ENCODE measurements at places on chromosomes 12 and 14.

DNA sequence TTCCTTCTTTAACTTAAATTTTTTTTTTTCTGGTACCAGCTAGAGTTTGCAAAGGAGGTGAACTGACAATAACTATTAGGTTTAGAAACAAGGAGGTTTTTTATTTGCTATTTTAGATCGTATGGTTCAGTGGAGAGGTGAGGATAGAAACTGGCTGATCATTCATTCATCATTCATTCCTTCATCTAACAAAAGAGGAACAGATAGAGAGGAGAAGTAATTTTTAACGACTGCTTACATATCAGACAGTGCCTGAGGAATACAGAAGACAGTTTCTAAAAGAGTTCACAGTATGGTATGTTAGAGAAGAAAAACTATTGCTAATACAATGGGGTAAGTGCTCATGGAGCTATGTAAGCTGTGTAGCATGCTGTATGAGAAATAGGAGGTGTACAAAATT, 111.1 kb downstream of the ERC1 start:
- DNase-seq = no peak

- DNase-seq = peak; percentile 16
Observed at GRCh38 chr12:4251216-4251891, 22.2 kb upstream of the CCND2 start.

GRCh38 chr12:111655356-111655755, 30.4 kb downstream of the BRAP start:
- no peak for DNase-seq

GRCh38 chr12:107612508-107612907, 73.1 kb upstream of the PWP1 start:
- DNase-seq = no peak

DNA sequence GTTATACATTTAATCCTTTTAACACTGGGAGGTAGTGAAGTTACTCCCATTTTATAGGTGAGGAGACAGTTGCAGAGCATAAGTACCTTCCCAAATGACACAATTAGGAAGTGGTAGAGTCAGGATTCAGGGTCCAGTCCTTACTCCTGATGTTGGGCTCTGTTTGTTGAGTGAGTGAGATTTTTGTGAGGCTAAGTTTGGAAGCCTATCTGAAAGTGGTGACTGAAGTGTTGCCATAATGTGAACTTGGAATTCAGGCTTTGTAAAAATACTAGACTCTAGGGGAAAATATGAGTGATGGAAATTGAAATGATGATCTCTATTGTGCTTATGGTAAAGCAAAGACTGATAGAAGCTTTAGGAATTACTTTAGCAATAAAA, 2.2 kb downstream of the NUDT4 start:
- no peak for DNase-seq

- DNase-seq = no peak
Observed at GRCh38 chr12:27575762-27576118, 51.7 kb downstream of the PPFIBP1 start.

DNA sequence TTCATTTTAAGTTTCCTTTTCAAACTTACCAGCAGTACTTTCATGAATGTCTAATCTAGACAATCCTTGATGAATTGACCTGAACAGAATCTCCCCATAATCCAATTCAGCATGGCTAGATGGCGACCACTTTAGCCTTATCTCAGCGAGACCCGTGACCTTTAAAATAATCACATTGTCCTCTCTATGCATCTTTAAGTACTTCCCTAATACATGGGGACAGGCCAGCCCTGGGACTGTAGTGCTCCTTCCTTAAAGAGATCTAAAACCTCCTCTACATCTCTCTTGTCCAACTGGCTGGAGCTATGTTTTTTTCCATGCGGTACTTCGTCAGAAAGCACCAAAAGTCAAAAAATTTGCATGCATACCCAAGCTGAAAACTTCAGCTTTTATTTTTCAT, 746.0 kb downstream of the VRK1 start:
- no peak for DNase-seq

- no peak for DNase-seq
Observed at GRCh38 chr12:46669720-46670119, 156.1 kb downstream of the SLC38A4 start.

GRCh38 chr12:102876883-102877282, 40.2 kb downstream of the PAH start:
- no peak for DNase-seq

- DNase-seq = no peak
Observed at GRCh38 chr12:132071830-132072384, 72.2 kb downstream of the DDX51 start.

GRCh38 chr14:54478636-54479215, 10.1 kb downstream of the GMFB start:
- no peak for DNase-seq

DNA sequence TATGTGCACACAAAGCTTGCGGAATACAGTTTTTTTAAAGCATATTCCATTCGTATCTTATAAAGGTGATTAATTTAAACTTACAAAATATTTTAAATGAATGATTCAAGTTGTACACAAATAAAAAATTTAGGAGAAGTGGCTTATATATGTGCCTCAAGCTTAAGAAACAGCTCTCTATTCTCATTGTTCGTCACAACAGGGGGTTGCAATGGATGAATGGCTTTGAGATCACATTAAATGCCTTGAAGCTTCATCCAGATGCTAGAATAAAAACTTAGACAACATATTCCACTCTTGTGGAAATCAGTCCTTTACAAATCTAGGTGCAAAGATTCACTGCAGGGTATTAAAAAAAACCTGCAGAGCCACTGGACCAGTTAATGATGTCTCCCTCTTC, 303.9 kb upstream of the LRFN5 start:
- no peak for DNase-seq

- no peak for DNase-seq
Observed at GRCh38 chr14:46279327-46279726, 372.3 kb downstream of the RPL10L start.

GRCh38 chr12:29737644-29738043, 46.1 kb downstream of the TMTC1 start:
- DNase-seq = no peak

DNA sequence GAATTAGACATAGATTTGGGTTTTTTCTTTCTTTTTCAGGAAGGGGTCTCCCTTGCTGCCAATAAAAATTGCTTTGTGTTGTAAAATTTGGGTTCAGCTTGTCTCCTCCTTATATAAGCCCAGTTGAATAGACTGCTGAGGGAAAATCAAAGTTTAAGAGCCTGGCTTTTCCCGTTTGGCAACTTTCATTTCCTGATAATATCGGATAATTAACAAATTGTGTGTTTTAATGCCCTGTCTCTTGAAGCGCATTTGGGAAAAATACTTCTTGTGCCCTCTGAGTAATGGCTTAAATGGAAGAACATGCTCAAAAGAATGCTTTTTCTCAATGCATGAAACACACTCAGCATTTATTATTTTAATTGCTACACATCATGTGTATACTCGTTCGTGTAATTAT, 198.0 kb upstream of the DCN start:
- DNase-seq = no peak

- DNase-seq = no peak
Observed at GRCh38 chr12:122130150-122130549, 43.9 kb downstream of the IL31 start.

GRCh38 chr14:24094841-24095270, 745 bp downstream of the PCK2 start:
- no peak for DNase-seq

DNA sequence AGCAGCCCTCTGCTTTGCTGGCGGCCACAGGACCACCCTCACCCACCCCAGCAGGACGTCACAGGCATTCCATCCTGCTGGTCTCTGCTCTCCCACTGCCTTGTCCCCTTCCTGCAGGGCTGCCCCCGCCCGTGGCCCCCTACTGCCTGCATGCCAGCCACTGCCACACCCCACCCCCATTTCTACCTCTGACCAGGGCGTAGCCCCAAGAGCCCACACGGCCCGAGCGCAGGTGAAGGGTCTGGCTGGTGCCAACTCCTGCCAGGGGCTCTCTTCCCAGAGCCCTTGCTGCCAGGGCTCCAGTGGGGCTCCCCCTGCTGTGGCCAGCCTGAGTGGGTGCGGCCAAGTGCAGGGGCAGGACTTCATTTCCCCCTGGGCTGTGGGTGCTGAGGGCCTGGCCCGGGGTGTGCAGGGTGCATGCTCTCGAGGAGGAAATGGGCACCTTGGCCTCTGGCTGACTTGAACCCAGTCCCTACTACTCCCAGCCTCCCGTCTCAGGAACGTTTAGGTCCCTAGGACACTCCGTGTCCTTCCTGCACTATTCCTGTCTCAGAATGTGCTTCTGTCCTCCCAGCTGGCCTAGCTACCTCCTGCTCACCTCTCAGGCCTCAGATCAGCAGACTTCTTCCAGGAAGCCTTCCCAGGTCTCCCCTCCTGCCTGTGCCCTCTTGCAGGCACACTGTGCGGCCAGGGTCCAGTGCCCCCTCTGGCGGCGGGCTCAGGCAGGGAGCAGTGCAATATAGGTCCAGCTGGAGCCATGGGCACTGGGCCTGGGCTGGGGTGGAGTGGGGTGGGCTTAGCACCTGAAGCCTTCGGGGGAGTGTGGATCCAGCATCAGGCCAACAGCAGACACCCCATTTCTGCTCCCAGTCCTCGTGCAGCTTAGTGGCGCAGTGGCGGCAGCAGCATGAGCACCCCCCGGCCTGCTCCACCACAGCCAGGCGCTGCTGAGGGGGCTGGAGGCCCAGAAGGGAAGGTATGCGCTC, 1.4 kb downstream of the LBHD2 start:
- no peak for DNase-seq

DNA sequence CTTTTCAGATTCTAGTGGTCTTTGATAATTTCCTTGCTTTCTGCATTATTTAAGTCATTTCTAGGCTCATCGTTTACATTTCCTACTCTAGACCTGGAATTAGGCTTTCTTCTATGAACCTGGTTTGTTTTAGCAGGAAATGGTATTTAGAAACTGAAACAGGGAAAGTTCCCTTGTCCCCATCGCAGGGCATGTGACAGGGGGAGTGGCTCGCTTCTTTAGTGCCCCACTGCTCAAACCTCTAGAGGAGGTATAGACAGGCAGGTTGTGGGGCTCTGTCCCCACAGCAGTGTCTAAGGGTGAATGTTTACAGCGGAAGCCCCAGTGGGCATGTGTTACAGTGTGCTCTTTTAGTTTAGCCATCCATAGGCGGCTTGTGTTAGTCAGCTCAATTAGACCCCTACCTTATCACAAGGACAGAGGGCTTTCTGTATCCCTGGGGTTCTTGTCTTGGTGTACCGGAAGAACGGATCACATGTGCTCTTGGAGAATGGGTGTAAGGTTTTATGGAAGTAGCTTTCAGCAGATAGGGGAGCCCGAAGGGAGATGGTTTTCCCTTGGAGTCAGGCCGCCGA, 25.0 kb downstream of the IFT81 start:
- DNase-seq = no peak

- DNase-seq = no peak
Observed at GRCh38 chr14:54350203-54350602, 46.6 kb upstream of the CDKN3 start.

- DNase-seq = no peak
Observed at GRCh38 chr12:58148405-58148804, 207.0 kb downstream of the ATP23 start.

DNA sequence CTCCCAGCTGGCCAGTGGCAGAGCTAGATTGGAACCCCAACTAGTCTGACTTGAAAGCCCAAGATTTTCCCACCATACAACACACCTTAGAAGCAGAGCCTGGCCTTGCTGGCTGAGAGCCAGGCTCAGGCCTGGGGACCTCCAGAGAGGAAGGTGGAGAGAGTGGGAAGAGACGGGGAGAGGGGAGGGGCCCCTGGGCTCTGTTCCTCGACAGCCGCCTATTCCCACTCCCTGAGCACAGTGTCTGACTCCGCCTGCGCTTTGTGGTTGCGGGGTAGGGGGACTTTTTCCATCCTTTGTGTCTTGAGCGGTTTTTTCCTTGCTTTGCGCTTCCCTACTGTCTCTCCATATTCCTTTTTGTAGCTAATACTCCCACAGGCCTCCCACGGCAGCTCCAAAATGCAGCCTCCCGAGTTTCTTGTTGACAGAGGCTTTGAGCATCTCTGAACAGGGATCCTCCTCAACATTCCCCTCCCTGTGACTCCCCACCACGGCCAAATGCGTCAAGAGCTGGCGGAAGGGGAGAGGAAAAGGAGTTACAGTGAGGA, 4.0 kb upstream of the KCNH3 start:
- DNase-seq = no peak

- DNase-seq = no peak
Observed at GRCh38 chr12:110117956-110118685, 6.0 kb upstream of the IFT81 start.

- no peak for DNase-seq
Observed at GRCh38 chr12:90305379-90305778, 596.7 kb upstream of the ATP2B1 start.

DNA sequence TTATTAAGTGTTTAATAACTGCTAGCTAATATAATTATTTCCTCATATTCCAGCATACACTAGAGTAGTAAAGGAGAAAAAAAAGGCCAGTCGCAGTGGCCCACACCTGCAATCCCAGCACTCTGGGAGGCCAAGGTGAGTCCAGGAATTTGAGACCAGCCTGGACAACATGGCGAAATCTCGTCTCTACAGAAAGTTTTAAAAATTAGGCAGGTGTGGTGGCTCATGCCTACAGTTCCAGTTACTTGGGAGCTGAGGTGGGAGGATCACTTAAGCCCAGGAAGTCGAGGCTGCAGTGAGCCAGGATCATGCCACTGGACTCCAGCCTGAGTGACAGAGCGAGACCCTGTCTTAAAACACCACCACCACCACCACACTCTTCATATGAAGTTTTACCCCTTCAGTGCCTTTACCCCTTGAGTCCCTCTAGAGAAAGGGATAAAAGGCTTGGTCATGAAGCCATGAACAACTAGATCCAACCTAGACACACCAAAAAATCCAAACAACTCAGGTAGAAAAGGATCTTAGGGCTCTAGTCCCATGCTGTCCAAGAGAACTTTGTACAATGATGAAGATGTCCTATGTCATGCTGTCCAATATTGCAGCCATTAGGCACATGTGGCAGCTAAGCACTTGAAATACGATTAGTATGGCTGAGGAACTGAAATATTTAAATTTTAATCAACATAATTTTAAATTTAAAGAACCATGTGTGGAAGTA, 29.6 kb downstream of the ATXN2 start:
- no peak for DNase-seq

DNA sequence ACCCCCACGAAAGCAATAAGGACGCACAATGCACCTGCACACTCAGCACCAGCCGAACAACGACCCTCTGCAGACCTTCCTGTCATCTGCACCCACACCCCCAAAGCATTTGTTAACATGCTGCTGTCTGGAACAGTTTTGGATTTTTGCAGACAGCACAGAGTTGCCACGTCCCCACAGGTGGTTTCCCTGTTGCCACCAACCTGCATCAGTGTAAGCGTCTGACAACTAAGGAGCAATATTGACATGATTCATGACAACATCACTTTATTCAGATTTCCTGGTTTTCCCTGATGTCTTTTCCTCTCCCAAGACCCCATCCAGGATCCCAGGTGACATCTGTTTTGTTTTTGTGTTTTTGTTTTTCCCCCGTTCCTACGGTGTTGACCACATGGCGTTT, 150.7 kb upstream of the C14orf180 start:
- DNase-seq = no peak

DNA sequence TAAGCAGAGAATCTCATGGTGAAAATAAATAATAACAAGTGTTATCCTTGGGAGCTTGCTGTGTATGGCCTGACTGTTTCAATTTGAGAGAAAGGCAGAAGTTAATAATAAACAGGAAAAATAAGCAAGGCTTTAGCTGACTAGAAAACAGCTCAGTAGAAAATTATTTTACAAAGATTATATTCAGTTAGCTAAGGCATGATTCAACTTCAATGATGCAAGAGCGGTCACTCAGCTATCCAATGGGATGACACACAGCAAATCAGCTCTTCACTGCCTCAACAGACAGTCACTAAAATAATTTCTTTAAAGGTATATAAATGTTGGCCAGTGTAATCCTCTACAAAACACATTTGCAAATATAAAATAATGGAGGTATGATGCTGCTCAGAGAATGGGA, 18.6 kb downstream of the GSTZ1 start:
- no peak for DNase-seq

- no peak for DNase-seq
Observed at GRCh38 chr12:67911275-67911600, 78.0 kb upstream of the IFNG-AS1 start.

All from CD4-positive, alpha-beta T cell treated with Interleukin-6 at 100 ng/mL for 8 hours (primary cell).